ENCODE measurements at places on chromosomes 1 and 21. TPM values are rescaled to one million over a fixed set of nuclear protein-coding genes. Genes with fewer than 3 reads are reported as not detected.
A peak's percentile ranks its signal among the peaks of the same experiment; 100 is the strongest.

The SLC22A15 gene
- 6.7 TPM for total RNA-seq

The TAF13 gene
- 26.8 TPM for total RNA-seq

The FCN3 gene
- total RNA-seq, result 0.82 TPM

The MX2 gene
- 4.9 TPM for total RNA-seq

The ALG14 gene
- total RNA-seq, result 2.0 TPM

The SMIM12 gene
- 10.7 TPM for total RNA-seq

The TTC39A gene
- total RNA-seq, result 65.0 TPM

The LIN28A gene
- not detected for total RNA-seq

GRCh38 chr1:5464366-5464765, 527.9 kb downstream of the NPHP4 start:
- no peak for DNase-seq

- DNase-seq, result peak; percentile 30
Measured at GRCh38 chr1:100400404-100400803, 48.1 kb downstream of the CDC14A start.

DNA sequence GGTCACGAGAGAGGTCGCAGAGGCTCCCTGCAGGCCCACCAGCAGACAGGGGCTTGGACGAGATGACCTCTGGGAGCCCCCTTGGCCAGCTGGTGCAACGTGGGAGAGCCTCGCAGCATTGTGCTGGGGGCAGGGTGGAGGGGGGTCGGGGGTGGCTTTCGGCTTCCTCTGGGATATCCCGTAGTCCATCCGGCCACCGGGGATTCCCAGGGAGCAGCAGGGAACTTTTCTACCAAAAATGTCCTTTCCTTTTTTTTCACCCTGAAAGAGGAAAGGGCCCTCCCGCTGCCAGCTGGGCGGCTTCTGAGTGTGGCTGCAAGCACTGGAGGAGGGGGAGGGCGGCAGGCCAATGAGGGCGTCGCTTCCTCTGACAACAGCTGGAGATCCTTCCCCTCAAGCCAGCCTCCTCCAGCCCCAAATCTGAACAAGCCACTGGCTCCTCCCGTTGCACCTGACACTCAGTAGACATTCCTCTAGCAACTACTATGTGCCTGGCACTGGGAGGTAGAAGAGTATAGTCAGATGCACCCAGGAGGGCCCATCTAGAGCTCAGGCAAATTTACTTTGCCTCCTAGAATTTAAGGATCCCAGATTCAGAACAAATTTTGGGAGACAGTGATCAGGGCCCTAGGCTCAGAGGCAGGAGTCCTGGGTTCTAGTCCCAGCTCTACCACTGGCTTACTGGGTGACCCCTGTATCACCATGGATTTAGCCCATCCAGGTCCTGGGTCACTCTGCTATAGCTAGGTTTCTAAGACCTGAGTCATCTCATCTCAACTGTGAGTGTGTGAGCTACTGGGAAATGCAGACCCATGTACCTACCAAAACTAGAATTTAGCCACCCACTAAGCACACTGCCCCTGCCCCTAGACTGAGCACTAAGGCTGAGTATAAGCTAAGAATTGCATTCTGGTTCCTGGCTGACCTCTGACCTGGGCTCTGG, 2.7 kb downstream of the MOB3C start:
- DNase-seq, result peak; percentile 84

GRCh38 chr1:55010887-55011217, 12.1 kb downstream of the BSND start:
- no peak for DNase-seq

DNA sequence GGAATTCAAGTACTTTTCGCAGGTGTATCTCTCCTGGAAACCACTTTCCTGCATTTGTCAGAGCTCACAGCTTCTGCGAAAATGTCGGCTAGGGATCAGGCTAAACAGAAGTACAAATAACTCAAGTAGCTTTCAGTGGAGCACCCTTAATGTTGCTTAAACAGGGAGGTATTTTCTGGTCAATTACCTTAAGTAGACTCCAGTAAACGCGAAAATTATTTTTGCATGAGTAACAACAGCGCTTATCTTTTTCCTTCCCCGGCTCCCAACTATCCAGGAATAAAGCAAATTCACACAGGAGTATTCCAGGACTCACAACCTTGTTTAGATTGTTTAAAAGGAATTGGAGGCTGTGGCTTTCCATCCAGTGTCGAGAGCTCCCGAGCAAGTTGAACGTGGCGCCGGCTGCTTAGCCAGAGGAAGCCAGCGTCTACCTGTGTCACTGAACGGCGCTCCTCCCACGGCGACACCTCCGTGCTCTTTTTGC, 7.3 kb upstream of the SIM2 start:
- DNase-seq, result no peak

DNA sequence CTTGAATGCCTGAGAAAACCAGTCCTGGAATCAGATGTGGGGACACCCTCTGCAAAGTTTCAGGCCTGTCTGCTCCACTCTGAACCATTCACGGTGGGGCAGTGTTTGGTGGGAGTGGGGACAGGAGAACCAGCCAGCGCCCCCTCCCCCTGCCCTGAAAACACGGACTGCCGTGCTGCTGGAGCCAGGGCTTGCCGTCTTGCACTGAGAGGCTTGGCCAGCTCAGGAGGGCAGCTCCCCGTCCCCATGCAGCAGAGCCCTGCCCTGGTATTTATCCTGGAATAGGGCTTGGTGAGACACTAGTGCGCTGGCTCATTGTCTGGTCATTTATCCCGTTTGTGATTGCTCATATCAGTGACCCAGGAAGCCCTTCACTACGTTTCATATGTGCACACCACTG, 3.9 kb downstream of the S100B start:
- DNase-seq, result no peak

- no peak for DNase-seq
Measured at GRCh38 chr1:207191061-207191460, 87.0 kb downstream of the C4BPA start.

DNA sequence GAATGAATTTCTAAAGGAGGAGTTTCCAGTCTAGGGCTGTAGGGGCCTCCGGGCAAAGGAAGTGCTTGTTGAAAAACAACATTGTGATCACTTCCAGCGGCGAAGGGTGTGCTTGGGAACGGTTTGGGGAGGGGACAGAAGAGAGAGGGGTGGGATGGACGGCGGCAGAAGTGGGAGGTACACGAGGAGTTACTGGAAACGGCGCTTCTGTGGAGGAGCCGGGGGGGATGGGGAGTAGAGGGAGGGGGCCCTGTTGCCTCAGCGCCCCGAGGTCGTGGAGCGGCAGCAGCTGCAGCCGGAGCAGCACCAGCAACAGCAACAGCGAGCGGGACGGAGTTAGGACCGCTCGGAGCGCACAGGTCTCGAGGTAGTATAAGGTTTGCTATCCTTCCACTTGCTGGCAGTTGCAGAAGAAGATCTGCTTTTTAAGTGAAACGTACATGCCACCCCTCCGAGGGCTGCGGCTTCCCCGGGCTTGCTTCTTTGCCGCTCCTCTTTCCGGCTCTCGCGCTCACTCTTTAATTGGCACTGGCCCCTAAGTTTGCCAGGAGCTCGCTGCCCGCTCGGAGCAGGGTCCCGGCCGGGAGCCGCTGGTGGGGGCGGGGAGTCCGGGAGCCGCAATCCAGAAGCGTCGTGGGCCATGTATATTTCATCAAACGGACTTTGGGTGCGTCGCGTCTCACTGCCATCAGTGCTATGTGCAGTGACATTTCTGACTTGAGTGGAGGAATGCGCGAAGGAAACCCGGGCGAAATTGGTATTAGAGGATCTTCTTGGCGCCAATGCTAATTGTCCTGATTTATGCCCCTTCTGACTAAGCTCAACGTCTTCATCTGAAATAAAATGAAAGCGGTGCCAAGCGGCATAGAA, 771 bp upstream of the NTNG1 start:
- peak; percentile 33 for DNase-seq

GRCh38 chr1:112803906-112804762, 89.0 kb upstream of the PPM1J start:
- peak; percentile 72 for DNase-seq

GRCh38 chr1:63064135-63064534, 258.2 kb upstream of the FOXD3 start:
- no peak for DNase-seq

- DNase-seq, result no peak
Measured at GRCh38 chr1:180198196-180198595, 31.9 kb upstream of the LHX4 start.

DNA sequence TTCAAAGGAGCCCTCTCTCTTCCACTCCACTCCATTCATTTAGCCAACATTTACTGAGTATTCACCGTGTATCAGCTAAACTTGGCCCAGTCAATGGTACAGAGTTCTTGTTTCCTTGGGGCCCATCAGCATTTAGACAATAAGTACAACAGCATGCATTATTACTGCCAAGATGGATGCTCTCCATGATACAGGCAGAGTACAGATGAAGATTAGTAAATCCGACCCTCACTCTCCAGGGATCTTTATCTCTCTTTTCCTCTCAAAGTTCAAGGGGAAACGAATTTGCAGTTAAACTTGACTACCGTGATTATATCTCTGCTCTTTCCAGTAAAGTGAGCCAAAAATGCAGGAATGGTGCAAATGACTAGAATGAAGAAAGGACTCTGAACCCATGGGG, 184.6 kb upstream of the DUSP10 start:
- DNase-seq, result no peak

GRCh38 chr1:172742599-172743500, 83.9 kb downstream of the FASLG start:
- DNase-seq, result no peak

DNA sequence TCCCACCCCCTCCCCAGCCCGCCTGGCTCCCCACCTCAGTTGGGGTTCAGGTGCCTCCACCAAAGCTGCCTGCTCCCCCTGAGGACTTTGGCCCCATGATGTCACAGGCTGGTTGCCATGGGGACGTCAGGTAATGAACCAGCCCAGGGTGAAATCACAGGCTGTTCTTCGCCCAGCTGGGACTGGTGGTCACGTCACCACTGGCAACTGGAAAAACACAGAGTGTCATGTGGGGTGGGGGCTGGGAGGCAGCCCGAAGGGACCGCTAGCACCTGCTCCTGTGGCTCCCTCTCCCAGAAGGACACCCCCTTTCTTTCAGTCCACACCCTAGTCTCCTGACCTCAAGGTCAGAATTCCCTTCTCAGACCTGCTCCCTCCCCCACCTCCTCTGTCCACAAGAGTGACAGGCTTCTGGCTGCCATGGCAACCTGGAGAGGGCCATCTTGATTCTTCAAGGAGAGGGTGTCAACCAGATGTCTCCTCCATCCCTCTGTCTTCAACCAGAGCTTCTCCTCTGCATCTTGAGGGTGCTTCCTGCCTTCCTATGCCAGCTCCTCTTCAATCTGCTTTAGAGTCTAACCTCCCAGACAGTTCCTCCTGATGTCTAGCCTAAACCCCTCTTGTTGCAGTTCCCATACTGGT, 6.2 kb downstream of the FAM131C start:
- no peak for DNase-seq

- DNase-seq, result no peak
Measured at GRCh38 chr1:180041582-180041981, 87.0 kb downstream of the CEP350 start.

DNA sequence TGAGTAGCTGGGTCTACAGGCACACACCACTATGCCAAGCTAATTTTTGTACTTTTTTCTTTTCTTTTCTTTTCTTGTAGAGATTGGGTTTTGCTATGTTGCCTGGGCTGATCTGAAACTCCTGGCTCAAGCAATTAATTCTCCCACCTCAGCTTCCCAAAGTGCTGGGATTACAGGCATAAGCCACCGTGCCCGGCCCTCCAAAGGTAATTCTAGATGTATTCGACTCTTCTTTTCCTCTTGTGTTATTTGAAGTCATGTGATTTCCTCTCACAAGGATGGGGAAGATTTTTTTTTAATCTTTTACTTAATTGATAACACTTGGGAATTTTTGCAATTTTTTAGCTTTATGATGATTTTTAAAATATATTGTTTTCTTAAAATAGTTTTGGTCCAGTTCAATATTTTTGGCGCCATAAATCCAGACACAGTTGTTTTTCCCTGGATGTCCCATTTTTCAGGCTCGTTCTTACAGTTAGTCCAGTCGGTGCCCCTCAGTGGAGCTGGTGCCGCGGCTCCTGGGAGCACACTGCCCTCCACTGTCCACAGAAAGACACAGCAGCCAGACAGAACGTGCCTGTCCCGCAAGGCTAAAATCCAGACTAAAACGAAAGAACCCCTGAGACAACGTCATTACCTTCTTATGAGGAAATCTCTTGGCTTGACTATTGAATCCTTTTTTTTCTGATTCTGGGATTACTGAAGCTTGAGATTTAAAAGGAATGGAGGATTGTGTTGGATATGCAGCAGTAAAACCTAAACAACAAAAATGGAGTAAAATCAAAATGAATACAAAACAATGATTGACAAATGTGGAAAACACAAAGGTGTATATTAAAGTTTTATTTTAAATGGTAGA, 22.4 kb downstream of the STPG1 start:
- peak; percentile 81 for DNase-seq

DNA sequence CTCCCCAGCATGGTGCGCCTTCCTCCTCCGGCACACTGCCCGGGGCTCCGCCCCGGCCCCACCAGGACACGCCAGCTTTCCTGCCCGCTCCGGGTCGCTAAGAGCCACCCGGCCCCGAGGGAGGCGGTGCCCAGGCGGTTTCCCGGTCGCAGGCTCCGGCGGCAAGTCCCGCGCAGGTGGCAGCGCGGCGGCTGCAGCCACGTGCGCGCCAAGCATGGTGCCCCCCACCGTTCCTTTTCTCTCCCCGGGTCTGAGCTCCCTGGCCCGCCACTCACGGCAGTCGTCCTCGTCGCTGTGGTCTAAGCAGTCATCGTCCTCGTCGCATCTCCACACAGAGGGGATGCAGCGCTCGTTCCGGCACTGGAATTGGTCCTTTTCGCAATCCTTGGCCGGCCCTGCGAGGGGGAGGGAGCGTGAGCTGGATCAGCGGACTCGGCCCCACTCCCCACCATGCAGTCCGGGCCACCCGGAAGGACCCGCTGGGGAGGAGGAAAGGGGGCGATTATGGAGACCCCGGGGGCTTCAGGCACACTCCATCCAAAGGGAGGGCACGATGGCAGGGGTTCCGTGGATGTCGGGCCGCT, 1.2 kb downstream of the LRP8 start:
- no peak for DNase-seq

DNA sequence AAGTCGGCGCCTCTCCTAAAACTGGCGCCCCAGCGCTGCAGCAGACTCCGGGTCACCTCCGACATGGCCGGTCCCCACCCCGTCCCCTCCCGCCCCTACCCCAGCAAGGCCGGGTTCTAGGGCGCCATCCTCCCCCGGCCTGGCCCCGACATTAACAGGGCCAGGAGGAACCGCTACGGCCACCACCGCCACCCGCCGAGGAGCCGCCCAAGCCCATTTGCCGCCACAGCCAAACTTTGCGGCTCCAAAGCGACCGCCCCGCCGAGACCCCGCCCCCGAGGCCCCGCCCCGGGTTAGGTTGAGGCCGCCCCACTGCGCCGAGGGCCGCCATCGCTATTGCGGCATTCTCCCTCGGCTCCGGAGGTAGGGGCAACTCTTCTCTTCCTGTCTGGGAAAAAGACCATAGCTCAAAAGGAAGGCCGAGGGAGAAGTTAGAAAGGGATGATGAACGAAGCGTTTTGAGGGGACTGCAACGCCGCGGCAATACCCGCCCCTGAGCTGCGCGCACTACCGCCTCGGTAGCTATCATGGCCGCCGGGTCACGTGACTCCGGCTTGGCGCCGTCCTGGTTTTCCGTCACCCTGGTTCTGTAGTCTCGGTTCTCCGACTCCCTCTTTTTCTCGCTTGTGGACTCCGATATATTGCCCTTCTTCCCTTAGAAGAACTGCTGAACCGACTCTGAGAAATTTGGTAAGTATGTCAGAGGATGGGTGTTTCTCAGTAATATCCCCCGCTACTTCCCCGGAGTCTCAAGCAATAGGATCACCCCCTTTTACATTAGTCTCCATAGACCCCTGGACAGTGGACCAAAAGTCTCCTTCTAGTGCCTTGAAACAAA, at the start of the genes AIDA and BROX:
AIDA (minus strand) TSS at position 239 of the 838 bp plus-strand sequence; CDS start at position 65, 174 bp downstream.
BROX (plus strand) TSS at position 312 of the 838 bp plus-strand sequence. CDS start 3,136 bp downstream, outside the sequence.
- DNase-seq, result peak; percentile 93

GRCh38 chr1:204873714-204874113, 3.1 kb downstream of the NFASC start:
- no peak for DNase-seq
